ENCODE measurements at places on chromosomes 4 and X.

- DNase-seq, result no peak
Measured at GRCh38 chrX:83336454-83336853, 171.6 kb upstream of the POU3F4 start.

DNA sequence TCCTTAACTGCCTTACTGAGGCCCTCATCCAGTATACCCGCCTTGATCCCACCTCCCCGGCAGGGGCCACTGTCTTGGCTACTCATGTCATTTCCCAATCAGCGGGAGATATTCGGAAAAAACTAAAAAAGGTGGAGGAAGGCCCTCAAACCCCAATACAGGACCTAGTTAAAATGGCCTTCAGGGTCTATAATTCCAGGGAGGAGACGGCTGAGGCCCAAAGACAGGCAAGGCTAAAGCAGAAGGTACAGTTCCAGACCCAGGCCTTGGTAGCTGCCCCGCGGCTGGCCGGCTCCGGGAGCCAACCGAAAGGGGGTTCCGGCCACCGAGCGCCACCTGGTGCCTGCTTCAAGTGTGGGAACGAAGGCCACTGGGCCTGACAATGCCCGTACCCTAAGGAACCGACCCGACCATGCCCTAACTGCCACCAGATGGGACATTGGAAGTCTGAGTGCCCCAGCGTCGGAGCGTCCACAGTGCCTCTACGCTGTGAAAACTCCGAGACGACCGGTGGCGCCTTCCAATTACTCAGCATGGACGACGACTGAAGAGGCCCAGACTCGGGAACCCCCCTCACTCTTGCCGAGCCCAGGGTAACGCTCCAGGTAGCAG lies 959.6 kb downstream of the RPA4 start:
- DNase-seq, result no peak

DNA sequence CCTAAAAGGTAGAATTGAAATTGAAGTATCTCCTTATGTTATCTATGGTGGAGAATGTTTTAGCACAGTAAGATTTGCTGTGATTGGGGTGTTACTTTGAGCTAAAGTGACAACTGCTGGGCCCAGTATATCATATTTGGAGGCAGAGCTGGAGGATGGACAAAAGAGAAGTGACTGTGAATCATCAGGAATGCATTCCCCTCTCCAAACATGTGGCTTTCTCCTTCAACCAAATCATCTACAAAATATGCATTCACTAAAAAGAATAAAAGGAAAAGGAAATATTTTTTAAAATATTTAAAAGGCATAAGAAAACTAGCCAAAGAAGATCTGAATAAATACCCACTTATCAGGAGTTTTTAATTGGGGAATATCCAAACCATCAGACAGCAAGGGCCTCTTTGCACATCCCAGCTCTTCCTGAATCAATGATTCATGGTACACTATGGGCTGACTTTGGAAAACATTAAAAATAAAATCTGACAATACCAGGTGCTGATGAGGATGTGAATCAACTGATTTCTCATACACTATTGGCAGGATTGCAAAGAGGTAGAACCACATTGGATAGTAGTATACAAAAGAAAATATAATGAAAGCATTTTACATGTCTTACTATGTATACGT lies 671.7 kb upstream of the NR3C2 start:
- peak; percentile 39 for DNase-seq

- DNase-seq, result no peak
Measured at GRCh38 chr4:166386491-166387360, 513.7 kb downstream of the TLL1 start.

GRCh38 chr4:97662133-97662532 lies 481.1 kb downstream of the STPG2 start:
- DNase-seq, result no peak

DNA sequence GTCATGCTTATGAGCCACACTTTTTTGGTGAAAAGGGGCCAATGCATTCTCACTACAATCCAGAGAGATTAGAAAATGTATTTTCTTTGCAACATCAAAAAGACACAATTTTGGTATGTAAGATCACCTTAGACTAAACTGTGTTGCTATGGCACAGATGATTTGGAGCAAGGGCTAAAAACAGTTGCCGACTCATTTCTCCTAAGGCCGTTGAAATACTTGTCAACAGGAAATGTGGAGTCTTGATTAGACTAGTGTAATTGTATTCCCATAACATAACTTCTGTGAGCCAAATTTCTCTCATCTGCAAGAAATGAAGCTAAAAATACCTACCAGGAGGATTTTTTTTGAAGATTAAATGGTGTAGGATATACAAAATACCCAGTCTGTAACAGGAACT lies 2547.7 kb downstream of the ARAP2 start:
- DNase-seq, result no peak

DNA sequence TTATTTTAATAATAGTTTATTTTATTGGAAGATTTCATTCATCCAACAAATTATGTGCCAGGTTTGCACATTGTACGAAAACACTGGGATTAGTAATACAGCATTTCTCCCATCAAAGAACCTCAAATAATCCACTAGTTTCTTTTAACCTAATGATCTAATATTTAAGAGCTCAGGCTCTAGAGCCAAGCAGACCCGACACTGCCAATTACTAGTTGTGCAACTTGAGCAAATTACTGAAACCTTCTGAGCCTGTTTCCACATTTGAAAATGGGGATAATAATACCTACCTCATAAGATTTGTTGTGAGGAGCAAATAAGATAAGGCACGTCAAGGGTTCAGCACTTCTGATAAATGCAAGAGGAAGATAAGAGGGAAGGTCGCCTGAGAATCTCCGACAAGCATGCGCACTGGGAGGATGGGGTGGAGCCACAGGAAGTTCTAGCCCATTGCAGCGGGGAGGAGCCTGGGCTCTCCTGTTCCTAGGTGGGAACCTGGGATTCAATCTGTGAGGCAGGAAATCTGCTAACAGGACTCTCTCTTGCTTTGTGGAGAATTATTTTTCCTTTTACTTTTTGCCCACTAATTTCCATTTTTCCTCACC lies 141.5 kb upstream of the SMAD1 start:
- no peak for DNase-seq

Data from kidney capillary endothelial cell (primary cell).